Right hindlimb (tissue), 1 donor: ENCODE measurements at places on chromosomes 12 and 14.
A peak's percentile ranks its signal among the peaks of the same experiment; 100 is the strongest.

GRCh38 chr14:68499451-68499850 lies 293.4 kb downstream of the ZFP36L1 start:
- DNase-seq, result no peak

DNA sequence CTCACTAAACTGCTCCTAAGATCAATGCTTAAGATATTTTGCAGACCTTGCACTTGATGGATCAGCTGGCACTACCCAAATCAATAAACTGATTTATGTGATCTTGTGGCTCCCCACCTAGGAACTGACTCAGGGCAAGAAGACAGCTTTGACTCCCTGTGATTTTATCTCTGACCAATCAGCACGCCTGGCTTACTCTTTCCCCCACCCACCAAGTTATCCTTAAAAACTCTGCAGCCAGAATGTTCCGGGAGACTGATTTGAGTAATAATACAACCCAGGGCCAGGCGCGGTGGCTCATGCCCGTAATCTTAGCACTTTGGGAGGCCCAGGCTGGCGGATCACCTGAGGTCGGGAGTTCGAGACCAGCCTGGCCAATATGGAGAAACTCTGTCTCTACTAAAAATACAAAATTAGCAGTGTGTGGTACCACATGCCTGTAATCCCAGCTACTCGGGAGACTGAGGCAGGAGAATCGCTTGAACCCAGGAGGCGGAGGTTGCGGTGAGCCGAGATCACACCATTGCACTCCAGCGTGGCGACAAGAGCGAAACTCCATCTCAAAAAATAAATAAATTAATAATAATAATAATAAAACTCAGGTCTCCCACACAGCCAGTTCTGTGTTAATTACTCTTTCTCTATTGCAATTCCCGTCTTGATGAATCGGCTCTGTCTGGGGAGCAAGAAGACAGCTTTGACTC lies 12.0 kb downstream of the MORN3 start:
- no peak for DNase-seq

DNA sequence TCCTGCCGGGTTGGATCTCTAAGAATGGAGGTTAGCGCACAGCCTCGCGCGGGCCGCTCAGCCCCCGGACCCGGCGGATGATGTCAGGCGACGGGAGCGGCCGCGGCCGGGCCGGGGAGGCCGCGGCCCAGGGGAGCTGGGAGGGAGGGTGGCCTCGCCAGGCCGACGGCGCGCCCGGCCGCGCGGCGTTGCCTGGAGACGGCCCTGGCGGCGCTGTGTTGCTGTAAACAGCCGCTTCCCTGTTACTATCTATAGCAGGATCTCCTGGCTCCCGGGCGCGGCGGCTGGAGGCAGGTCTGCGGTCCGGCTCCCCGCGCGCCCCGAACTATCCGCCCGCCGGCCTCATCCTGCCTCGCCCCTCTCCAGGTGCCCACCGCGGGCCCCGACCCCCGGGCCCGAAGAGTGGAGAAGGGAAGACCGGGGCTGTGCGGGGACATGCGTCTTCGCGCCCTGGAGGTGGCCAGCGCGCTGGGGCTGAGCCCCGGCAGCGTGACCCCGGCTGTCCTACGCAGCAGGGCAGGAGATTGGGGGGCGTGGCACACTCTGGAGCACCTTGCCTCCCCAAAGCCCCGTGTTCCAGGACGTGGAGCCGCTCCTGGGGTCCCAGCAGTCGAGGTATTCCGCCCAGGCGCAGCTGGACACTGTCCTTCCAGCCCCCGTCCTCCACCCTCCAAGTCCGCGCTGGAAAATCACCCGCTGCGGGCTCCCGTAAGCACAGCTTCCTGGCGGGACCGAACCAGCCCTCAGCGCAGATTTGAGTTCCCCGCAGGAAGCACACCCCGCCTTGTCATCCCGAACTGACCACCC lies 1.4 kb upstream of the FOS start:
- DNase-seq, result peak; percentile 96

- no peak for DNase-seq
These were observed 35.6 kb upstream of the GPR68 start for GRCh38 chr14:91280129-91280528.

- peak; percentile 20 for DNase-seq
These were observed 6.7 kb upstream of the NCOR2 start for GRCh38 chr12:124573839-124574786.

GRCh38 chr12:116380108-116380507 lies 102.6 kb upstream of the MED13L start:
- no peak for DNase-seq

DNA sequence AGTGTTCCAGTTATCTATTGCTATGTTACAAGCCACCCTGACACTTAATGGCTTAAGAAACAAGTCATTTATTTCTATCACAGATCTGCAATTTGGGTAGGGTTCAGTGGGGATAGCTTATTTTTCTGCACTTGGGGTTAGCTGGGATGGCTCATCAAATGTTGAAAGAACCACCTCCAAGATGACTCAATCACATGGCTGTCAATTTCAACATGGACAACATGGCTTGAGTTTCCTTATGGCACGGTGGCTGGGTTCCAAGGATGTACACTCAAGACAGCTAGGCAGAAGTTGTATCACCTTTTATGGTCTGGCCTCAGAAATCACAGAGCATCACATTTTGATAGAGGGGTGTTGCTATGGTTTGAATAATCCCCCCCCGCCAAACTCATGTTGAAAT lies 24.5 kb upstream of the IGF1 start:
- DNase-seq, result no peak

DNA sequence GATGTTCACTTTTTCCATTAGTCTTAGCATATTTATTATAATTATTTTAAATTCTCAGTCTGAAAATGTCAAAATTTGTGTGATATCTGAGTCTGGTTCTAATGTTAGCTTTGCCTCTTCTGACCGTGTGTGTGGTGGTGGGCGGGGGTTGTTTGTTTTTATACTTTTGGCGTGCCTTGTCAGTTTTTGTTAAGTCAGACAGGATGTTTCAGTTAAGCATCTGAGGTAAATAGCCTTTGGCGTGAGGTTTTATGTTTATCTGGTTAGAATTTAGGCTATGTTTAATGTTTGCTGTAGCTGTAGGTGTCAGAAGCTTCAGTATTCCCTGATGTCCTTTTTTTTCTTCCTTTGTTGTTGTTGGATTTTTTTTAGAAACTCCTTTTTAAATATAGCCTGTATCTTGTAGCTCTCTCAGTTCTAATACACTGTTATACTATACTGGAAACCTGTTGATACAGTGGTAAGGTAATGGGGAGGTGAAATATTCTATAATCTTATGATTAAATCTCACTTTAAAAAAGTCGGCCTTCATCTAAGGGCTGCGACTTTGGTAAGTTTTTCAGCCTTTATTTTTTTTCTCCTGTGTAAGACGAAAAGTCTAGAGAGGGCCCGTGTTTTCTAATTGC lies 111.6 kb downstream of the SCAF11 start:
- no peak for DNase-seq

GRCh38 chr12:14219156-14219555 lies 146.3 kb upstream of the ATF7IP start:
- DNase-seq, result no peak

- no peak for DNase-seq
These were observed 46.3 kb upstream of the CERS5 start for GRCh38 chr12:50213439-50213838.

- no peak for DNase-seq
These were observed 102.7 kb downstream of the UNC79 start for GRCh38 chr14:93533437-93533836.

GRCh38 chr12:71161591-71161990 lies 3.8 kb upstream of the TSPAN8 start:
- no peak for DNase-seq

DNA sequence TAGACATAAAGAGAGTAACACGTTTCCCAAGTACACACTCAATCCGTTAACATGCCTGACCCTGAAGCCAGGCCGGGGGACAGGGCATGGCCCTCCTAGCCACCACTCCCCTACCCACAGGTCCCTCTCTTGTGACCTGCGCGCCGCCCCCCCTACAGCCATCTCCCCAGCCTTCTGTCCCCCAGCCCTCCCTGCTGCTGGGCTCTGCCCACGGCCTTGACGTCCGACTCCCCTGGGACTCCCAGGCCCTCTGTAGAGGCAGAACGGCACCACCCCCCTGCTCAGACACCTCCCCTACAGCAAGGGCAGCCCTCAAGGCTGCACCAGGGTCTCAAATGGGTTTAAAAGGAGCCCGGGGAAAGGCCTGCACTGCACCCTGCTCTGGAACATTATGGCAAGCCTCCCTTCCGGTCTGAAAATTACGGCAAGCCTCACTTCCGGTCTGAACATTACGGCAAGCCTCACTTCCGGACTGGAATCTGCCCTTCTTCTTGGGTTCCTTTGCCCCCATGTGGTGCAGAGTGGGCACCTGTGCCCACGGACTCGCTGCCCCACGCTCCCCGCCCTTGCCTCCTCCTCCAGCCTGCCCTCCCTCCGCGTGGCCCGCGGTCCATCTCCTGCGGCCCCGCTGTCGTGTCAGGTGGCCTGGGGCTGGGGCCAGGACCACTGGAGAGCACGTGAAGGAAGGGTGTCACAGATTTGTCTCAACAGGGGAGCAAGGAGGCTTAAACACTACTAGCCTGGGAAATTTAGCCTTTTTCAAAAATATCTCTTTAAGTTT lies 77.6 kb downstream of the MOK start:
- DNase-seq, result no peak

DNA sequence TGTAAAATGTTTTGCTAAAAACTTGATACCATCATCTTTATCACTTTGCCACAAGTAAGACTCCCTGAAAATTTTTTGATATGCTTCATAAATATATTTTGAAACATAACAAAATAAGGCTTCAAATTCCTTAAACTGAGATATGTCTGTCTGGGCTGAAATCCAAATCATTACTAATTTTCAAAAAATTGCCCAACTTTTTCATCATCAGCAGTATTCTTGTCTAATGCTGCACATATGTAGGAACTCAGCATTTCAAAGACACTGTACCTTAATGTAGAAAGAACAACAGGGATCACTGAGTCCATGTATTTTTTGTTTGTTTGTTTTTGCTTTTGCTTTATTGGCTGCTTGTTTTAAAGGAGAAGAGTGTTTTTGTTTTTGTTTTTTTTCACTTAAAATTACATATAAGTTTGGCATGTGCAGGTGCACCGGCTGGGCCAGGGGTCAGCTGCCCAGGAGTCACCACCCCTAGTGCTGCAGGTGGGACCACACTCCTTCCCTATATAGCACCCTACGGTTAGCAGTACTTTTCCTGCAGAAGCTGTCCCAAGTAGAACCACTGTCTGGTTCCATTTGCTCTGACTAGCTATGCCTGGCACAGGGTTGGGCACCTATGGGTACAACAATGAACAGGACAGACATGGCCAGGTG lies 231.2 kb downstream of the PIK3C2G start:
- DNase-seq, result no peak

- DNase-seq, result no peak
These were observed 13.2 kb downstream of the PXN start for GRCh38 chr12:120252071-120252906.

DNA sequence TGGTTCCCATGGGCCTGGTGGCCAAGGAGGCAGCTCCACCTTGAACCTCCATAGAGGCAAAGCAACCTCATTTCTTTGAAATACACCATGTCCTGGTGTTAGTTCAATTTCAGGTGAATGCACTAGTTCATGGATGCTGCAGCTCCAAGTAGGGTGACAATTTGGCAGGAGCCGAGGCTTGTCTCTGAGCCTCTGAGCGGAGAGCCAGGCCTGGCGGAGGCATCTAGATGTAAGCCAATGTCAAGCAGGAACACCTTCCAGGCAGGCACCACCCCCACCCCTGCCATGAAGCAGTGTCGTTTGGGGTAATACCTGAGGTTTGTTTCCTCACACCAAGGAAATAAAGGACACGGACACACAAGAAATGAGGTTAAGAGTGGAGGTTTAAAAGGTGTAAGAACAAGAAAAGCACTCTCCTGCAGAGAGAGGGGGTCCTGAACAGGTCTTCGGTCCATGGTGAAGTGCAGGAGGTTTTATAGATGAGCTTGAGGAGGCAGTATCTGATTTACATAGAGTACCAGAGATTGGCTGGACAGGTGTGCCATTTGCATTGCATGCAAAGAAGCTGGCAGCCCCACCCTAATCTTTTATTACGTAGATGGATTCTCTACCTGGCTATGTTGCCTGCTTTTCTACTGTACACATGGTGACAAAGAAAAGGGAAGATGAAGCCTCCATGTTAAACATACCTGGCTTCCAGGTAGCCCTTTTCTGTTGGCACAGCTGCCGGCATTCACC lies 60.3 kb downstream of the RIN3 start:
- DNase-seq, result no peak

GRCh38 chr12:82964446-82964845 lies 277.7 kb downstream of the TMTC2 start:
- no peak for DNase-seq

- DNase-seq, result no peak
These were observed 5.3 kb downstream of the KRT3 start for GRCh38 chr12:52790427-52791270.

DNA sequence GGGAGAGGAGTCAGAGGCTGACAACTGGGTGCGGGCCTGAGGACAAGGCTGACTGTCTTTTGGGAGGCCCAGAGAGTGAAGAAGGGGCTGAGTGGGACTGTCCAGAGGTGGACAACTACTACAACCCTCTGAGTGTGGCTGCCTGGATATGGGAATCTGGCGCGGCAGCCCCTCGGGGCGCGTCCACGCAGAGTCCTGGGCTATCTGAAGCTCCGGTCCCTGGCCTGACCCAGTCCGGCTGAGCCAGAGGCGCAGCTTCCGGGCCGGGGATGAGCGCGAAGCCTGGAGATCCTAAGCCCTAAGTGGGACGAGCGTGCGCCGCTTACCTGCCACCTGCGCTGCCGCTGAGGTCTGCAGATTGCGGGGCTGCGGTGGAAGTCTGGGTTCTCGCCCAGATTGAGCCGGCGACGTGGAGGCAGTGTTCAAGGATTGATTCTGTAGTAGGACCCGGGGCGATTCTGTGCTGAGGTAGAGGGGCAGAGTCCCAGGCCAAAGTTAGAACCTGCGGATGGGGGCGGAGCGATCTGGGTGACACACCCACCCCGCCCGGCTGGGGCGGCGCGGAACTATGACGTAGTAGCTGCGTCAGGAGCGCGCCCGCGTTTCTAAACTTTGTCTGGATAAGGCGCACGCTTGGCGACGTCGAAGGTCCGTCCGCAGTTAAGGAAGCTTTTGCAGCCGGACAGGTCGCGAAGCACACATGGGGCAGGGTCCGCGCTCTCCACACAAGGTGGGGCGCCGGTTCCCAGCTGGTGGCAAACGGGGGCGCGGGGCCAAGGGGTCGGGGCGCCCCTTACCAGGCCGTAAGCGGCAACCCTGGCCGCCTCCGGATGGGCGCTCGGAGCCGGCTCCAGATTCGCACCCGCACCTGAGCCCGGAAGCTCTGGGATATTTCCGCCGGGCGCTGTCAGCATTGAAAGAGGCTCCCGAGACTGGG lies at the start of the genes DHRS1 and NOP9:
TSS of gene DHRS1 (minus strand) at position 526 of the 937 bp plus-strand sequence. CDS start 674 bp downstream, outside the sequence.
TSS of gene NOP9 (plus strand) at position 596 of the 937 bp plus-strand sequence. CDS start at position 701, 105 bp downstream.
- DNase-seq, result peak; percentile 92
